ENCODE measurements at places on chromosomes 5 and 9. TPM values are rescaled to one million over a fixed set of nuclear protein-coding genes. Genes with fewer than 3 reads are reported as not detected.

DNA sequence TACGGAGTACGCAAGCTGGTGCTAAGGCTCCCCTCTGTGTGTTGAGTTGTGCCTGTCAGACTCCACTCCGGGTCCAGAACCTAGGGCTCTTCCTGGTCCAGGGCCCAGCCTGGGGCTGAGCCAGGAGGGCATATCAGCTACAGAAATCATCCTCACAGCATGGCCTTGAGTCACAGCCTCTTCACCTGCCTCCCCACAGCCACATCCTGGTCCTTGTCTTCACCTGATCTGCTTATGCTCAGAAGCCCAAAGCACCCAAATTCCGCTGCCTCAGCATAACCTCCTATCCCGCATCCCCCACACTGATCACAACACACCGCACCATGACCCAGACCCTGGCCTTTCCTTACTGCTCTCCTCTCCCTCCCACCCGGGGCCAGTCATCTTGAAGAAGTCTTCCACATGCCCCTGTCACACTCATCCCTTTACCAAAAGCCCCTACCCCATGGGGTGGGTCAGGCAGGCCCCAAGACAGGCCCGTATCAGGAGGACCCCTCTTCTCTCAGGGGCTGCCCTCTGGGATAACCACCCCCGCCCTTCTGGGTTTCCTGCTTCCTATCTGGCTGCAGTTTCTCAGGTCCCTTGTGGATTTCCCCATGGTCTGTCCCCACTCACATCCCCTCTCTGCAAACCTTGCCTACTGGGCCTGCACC lies 1.3 kb upstream of the IL3 start:
- peak; percentile 47 for DNase-seq

DNA sequence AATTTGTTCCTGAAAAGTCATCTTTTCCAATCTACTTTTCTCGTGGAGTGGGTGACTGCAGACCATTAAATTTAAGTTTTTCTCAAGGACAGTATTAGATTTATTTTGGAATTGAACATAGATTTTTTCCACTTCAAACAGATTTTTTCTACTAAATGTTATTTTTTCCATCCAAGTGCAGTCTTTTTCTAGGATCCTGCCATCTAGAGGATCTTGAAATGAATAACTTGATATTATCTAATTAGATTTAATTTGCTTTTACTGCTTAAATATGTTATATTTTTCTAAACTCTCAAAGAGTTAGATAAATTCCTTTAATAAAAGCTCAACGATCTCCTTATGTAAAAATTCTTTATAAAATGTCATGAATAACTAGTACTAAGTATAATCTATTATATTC lies 136.9 kb upstream of the PRR16 start:
- DNase-seq: no peak

DNA sequence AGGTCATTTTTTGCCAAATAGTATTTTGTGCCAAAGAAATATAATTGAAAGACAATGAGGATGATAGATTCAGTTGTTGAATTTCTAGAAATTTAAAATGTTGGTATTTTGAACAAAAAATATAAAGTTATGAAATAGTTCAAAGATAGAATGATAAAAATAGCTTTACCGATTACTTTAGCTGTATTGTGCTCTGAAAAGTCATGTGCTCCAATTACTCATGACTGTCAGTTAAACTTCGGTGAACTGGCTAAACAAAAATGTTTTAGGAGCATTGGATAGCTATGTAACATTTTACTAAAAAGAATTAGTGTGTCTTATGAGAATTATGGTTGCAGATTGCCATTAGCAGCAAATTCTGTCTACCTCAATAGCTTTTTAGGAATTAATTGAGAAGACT lies 177.3 kb upstream of the VCAN start:
- DNase-seq: no peak

DNA sequence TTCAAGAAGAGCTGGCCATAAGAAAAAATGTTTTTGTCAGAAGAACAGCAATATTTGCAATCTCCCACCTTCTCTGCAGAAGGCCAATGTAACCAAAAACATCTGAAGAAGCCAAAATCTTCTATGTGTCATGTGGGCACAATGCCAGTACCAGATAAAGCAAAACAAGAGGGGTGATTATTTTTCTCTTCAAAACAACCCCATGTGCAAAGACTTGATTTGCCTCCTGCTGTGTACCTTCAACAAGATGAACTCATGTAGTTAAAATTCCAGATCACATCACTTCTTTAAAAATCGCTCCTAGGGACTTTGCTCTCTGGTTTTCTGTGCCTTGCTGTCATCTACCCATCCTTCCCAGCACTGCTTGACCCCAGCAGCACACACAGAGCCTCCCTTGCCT lies 134.0 kb upstream of the MAP3K1 start:
- DNase-seq: no peak

DNA sequence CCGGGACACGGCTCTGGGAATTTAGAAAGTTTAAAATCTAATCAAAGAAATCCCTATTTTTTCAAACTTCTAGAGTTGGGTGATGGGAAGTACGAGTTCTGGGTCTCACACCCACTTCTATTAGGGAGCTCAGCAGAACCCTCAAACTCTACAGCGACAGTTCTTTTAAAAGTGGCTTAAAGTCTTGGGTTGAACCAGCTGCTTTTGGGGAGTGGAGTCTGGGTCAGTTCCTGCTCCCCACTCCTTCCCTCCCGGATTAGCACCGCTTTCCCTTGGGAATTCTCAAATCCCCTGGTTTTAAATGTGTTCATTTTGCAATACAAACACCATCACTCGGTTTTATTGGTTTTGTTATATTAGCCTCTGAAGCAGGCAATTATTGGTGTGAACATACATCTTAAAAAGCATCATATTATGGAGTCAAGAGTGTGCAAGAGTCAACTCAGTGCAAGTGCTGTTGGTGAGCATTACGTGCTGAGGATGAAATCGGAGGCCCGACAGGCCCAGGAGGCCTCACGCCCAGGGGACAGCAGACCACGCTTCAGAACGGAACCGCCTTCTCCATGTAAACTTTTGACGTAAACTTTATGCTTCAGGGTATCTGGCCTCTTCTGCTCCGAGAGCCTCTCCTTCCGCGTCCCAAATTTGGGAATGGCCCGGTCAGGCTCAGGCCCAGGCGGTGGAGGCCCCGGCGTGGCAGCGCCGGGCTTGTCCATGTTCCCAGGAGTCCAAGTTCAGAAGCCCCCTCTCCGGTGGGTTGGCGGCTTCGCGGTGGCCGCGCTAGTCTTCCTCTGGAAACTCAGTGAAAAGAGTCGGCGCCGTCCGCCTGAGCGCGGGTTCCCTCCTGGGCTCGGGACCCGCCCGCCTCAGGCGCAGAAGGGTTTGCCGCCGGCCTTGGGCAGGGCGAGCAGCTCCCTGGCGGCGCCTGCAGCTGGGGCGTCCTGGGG lies 5.3 kb downstream of the IRX4 start:
- no peak for DNase-seq

DNA sequence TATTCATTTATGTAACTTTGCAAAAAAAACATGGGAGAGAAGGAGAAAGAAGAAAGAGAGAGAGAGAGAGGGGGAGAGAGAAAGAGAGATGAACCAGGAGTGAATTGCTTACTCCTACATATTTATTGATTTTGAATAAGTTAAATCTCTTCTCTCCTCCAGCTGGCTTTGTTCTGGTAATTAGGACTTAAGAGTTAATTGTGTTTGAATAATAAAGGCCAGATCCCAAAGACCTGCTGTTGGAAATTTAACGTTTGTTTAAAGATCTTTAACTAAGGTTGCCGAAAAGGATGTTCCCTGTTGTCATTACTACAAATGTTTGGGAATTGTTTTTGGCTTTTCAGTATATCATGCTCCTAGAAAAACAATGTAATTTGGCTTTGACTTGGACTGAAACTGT lies 473.0 kb downstream of the TUSC1 start:
- no peak for DNase-seq

The CYSRT1 gene
- 0.85 TPM for total RNA-seq

The TMEM252 gene
- not detected for total RNA-seq

Data from right atrium auricular region (tissue), 2 donors.